ENCODE measurements at places on chromosomes 11 and 22. TPM values are rescaled to one million over a fixed set of nuclear protein-coding genes. Genes with fewer than 3 reads are reported as not detected.

Gene DLG2
- 1.1 TPM for total RNA-seq

Gene GDPD4
- total RNA-seq = not detected

Gene LARGE2
- not detected for total RNA-seq

Gene SLC2A11
- total RNA-seq = 17.0 TPM

Gene P2RX6
- 0.44 TPM for total RNA-seq

Gene BSX
- total RNA-seq = not detected
